Smooth muscle cell of trachea (primary cell): ENCODE measurements at places on chromosomes 12 and 14. TPM values are rescaled to one million over a fixed set of nuclear protein-coding genes. Genes with fewer than 3 reads are reported as not detected.

Gene PTPRR
- 0.33 and 0.58 TPM in 2 replicates for total RNA-seq

Gene MED6
- total RNA-seq, result 28.4 and 46.0 TPM in 2 replicates

Gene ART4
- 0.44 TPM in 1 of 2 replicates, not detected in the other for total RNA-seq

Gene RERGL
- total RNA-seq, result not detected in 2 replicates
